ENCODE measurements at places on chromosomes 6 and 20.

- DNase-seq, result no peak
Measured at GRCh38 chr20:8787090-8787489, 281.8 kb upstream of the PLCB4 start.

GRCh38 chr6:56382416-56382940 lies 135.1 kb upstream of the COL21A1 start:
- DNase-seq, result no peak

DNA sequence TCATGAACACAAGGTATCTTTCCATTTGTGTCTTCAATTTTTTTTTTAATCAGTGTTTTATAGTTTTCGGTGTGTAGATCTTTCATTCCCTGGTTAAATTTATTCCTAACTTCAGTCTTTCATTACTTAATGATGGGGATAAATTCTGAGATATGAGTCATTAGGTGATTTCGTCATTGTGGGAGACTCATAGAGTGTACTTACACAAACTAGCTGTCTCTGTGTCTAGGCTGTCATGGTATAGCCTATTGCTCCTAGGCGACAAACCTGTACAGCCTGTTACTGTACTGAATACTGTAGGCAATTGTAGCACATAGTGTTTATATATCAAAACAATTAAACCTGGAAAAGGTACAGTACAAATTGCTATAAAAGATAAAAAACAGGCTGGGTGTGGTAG lies 42.1 kb downstream of the SMAP1 start:
- DNase-seq, result no peak

GRCh38 chr6:105626295-105627158 lies 223.6 kb upstream of the PREP start:
- no peak for DNase-seq

- DNase-seq, result no peak
Measured at GRCh38 chr20:32995802-32996201, 8.4 kb downstream of the SUN5 start.

GRCh38 chr6:111598181-111598580 lies 7.5 kb downstream of the TRAF3IP2 start:
- DNase-seq, result no peak

- no peak for DNase-seq
Measured at GRCh38 chr20:35773154-35773751, 1.4 kb downstream of the PHF20 start.

GRCh38 chr20:49216991-49217578 lies 2.1 kb upstream of the DDX27 start:
- DNase-seq, result peak; percentile 89

DNA sequence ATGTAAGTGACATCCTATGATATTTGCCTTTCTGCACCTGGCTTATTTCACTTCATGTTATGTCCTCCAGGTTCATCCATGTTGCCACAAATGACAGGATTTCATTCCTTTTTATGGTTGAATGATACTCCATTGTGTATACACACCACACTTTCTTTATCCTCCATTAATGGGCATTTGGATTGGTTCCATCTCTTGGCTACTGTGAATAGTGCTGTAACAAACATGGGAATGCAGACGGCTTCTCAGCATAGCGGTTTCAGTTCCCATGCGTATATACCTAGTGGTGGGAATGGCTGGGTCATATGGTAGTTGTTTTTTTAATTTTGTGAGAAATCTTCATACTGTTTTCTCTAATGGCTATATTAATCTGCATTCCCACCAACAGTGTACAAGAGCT lies 14.8 kb downstream of the MTHFD1L start:
- DNase-seq, result no peak

DNA sequence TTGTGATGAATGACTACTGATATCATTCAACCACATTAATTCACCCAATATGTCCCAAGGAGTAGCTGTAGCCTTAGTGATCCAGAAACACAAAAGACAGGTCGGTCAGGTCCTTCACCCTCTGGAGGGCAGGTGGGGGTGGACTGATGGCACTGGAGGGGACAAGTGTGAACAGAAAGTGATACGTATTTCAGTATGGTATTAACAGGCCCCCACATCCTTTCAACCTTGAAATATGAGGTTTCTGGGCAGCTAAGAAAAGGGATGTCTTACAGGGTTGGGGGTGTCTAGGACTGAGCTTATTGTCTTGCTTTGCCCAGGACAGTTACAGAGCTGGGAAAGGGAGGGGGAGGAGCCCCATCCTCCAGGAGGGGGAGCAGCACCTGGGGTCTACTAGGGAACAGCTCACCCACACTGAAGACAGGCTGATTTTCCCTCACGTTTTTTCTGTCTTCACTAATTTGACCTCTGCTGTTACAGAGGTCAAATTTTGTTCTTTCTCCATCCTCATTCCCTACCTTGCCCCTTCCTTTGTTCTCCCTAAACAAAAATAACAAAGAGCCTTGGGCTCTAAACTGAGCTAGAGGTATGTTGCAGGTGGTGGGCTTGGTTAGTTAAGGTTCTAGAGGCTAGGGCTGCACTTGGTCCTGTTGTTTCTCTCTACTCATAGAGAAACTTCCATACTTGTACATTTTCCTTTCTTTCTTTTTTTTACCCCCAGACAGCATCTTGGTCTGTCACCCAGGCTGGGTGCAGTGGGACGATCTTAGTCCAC lies 38.0 kb upstream of the EEF1A1 start:
- no peak for DNase-seq
